Pancreas (tissue), 10 donors: ENCODE measurements at places on chromosomes 4 and X.

GRCh38 chr4:182764137-182764536, 153.0 kb downstream of the DCTD start:
- H3K36me3 ChIP-seq: no peaks in the 10 kb centered on the region
- no peak overlapping the region for H3K27ac ChIP-seq
- no peak for DNase-seq
- H3K4me3 ChIP-seq: no peak overlapping the region
- no peaks in the 10 kb centered on the region for H3K27me3 ChIP-seq

DNA sequence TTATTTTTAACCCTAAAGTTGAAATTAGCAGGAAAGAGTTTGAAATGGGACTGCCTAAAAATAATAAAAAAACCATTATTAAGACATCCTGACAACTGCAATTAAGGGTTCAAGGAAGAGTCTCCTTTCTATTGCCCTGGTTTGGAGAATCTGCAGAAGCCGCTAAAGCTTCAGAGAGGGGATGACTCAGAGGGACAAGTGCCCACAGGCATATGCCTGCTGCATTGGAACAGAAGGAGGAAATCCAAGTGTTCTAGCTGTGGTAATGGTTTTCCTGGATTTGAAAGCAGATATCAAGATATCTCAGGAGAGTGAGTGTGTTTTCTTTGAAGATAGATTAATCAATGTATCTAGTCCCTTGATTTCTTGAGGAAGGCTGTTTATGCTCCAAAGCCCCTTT, 235.1 kb upstream of the TAPT1 start:
- no peak overlapping the region for H3K27ac ChIP-seq
- no peak for DNase-seq
- H3K4me3 ChIP-seq: no peak overlapping the region
- no peaks in the 10 kb centered on the region for H3K27me3 ChIP-seq
- no peaks in the 10 kb centered on the region for H3K36me3 ChIP-seq

DNA sequence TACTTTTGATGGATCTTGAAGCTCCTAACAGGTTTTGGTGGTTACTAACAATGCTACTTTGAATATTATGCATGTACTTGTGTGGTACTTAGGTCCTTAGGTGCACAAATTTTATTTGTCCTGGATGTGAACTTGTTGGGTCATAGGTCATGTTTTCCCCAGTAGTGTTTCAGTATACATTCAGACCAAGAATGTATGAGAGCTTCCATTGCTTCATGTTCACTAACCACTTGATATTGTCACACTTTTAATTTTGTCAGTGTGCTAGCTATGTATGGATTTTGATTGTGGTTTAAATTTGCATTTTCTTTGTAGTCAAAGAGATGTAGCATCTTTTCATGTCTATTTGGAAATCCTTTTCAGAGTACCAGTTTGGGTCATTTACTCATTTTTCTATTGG, 32.2 kb downstream of the CLCN3 start:
- H3K27me3 ChIP-seq: no peaks in the 10 kb centered on the region
- H3K27ac ChIP-seq: no peak overlapping the region
- H3K4me3 ChIP-seq: no peak overlapping the region
- no peak for DNase-seq

DNA sequence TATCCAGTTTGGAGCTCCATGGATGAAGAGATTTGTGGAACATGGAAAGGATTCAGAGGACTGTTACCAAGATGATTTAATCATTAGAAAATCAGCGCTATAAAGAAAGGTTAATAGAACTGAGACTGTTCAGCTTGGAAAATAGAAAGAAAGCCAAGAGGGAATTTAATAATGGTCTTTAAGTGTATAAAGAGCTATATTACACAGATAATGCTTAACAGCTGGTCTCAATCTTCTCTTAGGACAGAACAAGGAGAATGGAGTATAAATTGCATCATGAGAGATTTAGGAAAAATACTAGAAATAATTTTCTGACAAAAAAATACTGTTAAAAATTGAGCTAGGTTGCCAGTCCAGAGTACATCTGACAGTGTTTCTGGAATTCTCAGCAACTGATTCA, 91.3 kb upstream of the MAGEC2 start:
- no peak for DNase-seq
- H3K4me3 ChIP-seq: no peak overlapping the region
- no peak overlapping the region for H3K27ac ChIP-seq
- no peaks in the 10 kb centered on the region for H3K27me3 ChIP-seq

DNA sequence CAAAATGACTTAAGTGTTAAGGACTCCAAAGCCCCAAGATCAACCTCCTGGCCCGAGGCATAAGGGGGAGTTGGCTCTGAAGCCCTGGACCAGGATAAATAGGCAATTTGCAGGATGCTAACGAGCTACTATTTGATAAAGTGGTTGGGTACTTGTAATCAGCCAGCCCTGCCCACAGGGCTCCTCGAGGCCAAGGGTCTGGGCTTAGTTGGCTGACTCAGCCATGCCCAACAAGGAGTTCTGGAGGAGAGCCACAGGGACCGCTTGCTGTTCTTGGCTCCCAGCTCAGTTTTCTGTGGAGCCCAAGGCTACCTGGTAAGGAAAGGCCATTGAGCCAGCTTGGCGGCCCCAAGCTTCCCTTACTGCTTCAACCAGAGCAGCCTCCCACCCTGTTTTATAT, 7.8 kb downstream of the HMGB3 start:
- H3K27me3 ChIP-seq: no peaks in the 10 kb centered on the region
- no peaks in the 10 kb centered on the region for H3K4me1 ChIP-seq
- no peak overlapping the region for H3K4me3 ChIP-seq
- no peak for DNase-seq

DNA sequence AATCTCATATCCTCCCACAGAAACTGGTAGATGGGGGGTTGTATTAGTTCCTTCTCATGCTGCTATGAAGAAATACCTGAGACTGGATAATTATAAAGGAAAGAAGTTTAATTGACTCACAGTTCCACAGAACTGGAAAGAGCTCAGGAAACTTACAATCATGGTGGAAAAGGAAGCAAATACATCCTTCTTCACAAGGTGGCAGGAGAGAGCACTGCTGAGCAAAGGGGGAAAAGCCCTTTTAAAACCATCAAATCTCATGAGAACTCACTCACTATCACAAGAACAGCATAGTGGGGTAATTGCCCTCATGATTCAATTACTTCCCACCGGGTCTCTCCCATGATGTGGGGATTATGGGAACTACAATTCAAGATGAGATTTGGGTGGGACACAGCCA, 250.5 kb upstream of the GPRIN3 start:
- no peaks in the 10 kb centered on the region for H3K27me3 ChIP-seq
- H3K36me3 ChIP-seq: no peaks in the 10 kb centered on the region
- no peak overlapping the region for H3K4me3 ChIP-seq
- H3K4me1 ChIP-seq: no peaks in the 10 kb centered on the region
- DNase-seq: no peak
- H3K27ac ChIP-seq: no peak overlapping the region

DNA sequence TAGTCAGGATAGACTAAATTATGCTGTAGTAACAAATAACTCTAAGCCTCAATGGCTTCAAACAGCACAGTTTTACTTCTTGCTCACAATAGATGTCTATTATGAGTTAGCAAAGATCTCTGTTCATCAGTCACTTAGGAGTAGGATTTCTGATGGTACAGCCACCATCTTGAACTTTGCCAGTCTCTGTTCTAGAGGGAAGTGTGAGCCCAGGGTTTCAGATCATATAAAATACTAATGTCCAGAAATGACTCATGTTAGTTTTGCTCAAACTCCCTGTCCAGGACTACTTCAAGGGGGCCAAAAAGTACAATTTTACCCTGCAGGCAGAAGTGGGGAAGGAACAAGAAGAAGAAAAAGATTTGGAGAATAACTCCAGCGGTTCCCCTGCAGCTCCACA, 77.1 kb upstream of the LSM6 start:
- no peaks in the 10 kb centered on the region for H3K4me1 ChIP-seq
- no peaks in the 10 kb centered on the region for H3K27me3 ChIP-seq
- H3K36me3 ChIP-seq: no peaks in the 10 kb centered on the region
- no peak for DNase-seq
- H3K27ac ChIP-seq: no peak overlapping the region
- no peak overlapping the region for H3K4me3 ChIP-seq

GRCh38 chrX:68675571-68675970, 28.1 kb downstream of the STARD8 start:
- no peak overlapping the region for H3K4me3 ChIP-seq
- H3K27ac ChIP-seq: no peak overlapping the region
- no peaks in the 10 kb centered on the region for H3K36me3 ChIP-seq

- no peak overlapping the region for H3K27ac ChIP-seq
- H3K36me3 ChIP-seq: no peaks in the 10 kb centered on the region
- no peaks in the 10 kb centered on the region for H3K4me1 ChIP-seq
Observed at GRCh38 chr4:68490826-68491457, 43.7 kb downstream of the TMPRSS11E start.

DNA sequence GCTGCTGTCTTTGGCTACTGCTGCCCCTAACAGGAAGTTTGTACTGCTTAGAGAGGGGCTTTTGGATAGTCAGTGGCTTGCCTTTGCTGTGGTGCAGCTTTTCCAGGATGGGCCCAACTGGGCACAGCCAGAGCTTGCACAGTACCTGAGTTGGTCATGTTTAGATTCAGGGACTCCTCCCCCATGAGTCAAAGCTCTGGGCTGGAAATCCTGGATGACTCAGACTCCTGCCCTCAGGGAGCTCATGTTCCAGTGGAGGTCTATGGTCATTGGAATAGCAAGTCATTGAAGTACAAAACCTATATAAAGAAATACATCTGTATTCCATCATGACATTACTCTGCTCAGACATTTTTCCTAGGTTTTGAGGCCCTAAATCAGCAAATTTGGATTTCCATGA, 66.7 kb upstream of the PJA1 start:
- no peak overlapping the region for H3K27ac ChIP-seq
- DNase-seq: no peak
- no peaks in the 10 kb centered on the region for H3K27me3 ChIP-seq
- H3K36me3 ChIP-seq: no peaks in the 10 kb centered on the region
- no peak overlapping the region for H3K4me3 ChIP-seq
- H3K4me1 ChIP-seq: no peaks in the 10 kb centered on the region

GRCh38 chr4:139419388-139419914, 34.5 kb upstream of the RAB33B start:
- no peaks in the 10 kb centered on the region for H3K4me1 ChIP-seq
- no peak for DNase-seq
- H3K27ac ChIP-seq: no peak overlapping the region
- no peaks in the 10 kb centered on the region for H3K36me3 ChIP-seq
- no peak overlapping the region for H3K4me3 ChIP-seq

DNA sequence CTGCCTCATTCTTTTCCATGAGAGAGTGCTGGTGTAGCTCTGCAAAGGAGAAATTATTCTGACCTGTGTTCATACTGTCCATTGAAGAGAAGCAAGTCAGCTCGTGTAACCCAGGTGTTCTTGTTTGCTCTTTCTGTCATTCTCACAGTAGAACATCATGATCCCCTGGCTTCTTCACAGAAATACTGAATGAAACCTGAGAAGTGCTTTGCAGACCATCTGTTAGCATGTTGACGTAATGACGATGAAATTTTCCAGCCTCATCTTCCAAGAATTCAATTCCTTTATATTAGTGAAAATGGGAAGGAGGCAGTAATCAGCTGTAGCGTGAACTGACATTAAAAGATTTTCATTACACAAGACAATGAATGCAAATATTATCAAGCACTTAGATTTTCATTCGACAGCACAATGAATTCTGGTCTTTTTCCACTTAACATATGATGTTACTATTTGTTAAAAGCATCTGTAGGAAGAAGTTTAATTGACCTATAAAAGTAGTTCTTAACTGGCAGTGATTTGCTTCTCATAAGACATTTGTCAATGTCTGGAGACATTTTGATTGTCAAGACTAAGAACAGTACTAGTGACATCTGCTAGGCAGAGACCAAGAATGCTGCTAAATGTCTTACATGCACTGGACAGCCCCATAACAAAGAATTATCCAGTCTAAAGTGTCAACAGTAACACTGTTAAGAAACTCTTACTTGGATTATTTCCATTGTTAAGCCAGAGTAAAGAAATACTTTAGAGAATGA, 246.3 kb downstream of the BANK1 start:
- DNase-seq: no peak
- no peak overlapping the region for H3K27ac ChIP-seq
- H3K4me1 ChIP-seq: no peaks in the 10 kb centered on the region
- H3K27me3 ChIP-seq: no peaks in the 10 kb centered on the region
- H3K36me3 ChIP-seq: no peaks in the 10 kb centered on the region
- H3K4me3 ChIP-seq: no peak overlapping the region

- DNase-seq: peak; percentile 87
- H3K4me3 ChIP-seq: no peak overlapping the region
- peaks cover 63% of the 10 kb centered on the region for H3K4me1 ChIP-seq
- H3K27ac ChIP-seq: no peak overlapping the region
- no peaks in the 10 kb centered on the region for H3K36me3 ChIP-seq
Observed at GRCh38 chr4:37767546-37767945, 58.9 kb upstream of the PGM2 start.

GRCh38 chr4:182409271-182409670, 166.1 kb downstream of the TENM3 start:
- no peak for DNase-seq
- no peaks in the 10 kb centered on the region for H3K27me3 ChIP-seq
- H3K36me3 ChIP-seq: no peaks in the 10 kb centered on the region
- H3K27ac ChIP-seq: no peak overlapping the region

GRCh38 chrX:13868591-13868990, 51.7 kb upstream of the GPM6B start:
- H3K4me1 ChIP-seq: no peaks in the 10 kb centered on the region
- no peak overlapping the region for H3K27ac ChIP-seq
- H3K36me3 ChIP-seq: no peaks in the 10 kb centered on the region
- no peak overlapping the region for H3K4me3 ChIP-seq

GRCh38 chrX:39581411-39581810, 516.3 kb downstream of the BCOR start:
- H3K27ac ChIP-seq: no peak overlapping the region
- H3K4me3 ChIP-seq: no peak overlapping the region
- H3K36me3 ChIP-seq: no peaks in the 10 kb centered on the region
- no peak for DNase-seq

- H3K27ac ChIP-seq: no peak overlapping the region
- H3K36me3 ChIP-seq: no peaks in the 10 kb centered on the region
- no peaks in the 10 kb centered on the region for H3K27me3 ChIP-seq
- DNase-seq: no peak
Observed at GRCh38 chr4:139749338-139749737, 83.7 kb downstream of the MGST2 start.

GRCh38 chr4:100489305-100489704, 28.5 kb downstream of the EMCN start:
- H3K36me3 ChIP-seq: no peaks in the 10 kb centered on the region
- peaks cover 3% of the 10 kb centered on the region for H3K27me3 ChIP-seq
- no peak for DNase-seq
- no peaks in the 10 kb centered on the region for H3K4me1 ChIP-seq

- no peak overlapping the region for H3K27ac ChIP-seq
- no peak overlapping the region for H3K4me3 ChIP-seq
Observed at GRCh38 chrX:74119016-74119910, 184.7 kb upstream of the ZCCHC13 start.

DNA sequence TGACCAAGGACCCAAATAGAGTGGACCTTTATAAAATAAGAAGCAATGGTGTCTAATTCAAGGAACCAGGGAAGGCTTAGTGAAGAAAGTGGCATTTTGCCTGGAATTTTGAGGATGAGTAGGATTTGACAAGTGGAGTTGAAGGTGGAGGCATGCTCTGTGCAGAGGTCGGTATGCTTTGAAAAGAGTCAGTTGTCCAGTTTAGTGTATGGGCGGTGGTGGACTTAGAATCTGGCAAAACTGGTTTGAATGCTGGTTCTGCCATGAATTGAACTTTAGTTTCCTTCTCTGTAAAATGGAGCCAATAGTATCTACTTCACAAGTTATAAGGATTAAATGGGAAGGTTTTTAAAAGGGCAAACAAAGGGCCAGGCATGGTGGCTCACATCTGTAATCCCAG, 29.7 kb downstream of the SEPTIN11 start:
- H3K4me3 ChIP-seq: no peak overlapping the region
- no peaks in the 10 kb centered on the region for H3K27me3 ChIP-seq
- H3K4me1 ChIP-seq: peaks cover 12% of the 10 kb centered on the region
- H3K36me3 ChIP-seq: no peaks in the 10 kb centered on the region
- no peak for DNase-seq
